ENCODE measurements at places on chromosomes 1 and 21. TPM values are rescaled to one million over a fixed set of nuclear protein-coding genes. Genes with fewer than 3 reads are reported as not detected.
A peak's percentile ranks its signal among the peaks of the same experiment; 100 is the strongest.

DNA sequence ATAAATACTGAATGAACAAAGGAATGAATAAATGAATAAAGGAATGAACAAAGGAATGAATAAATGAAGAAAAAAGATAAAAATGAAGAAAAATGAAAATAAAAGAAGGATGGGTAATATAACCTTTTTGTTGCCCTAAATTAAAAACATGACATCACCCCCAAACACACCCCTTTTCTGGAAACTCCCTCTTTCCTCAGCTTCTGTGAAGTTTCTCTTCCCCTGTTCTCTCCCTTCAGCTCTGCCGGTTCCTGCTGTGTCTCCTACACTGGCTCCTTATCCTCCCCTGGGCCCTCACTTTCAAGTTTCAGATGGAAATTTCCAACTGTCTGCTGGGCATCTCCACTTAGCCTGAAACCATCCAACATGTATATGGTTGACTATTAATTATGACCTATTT is 37.9 kb downstream of the RAB3B start:
- H3K4me1 ChIP-seq: no peaks in the 10 kb centered on the region
- no peak for DNase-seq
- H3K36me3 ChIP-seq: no peaks in the 10 kb centered on the region
- no peak overlapping the region for H3K4me3 ChIP-seq
- H3K27ac ChIP-seq: no peak overlapping the region
- peaks cover 10% of the 10 kb centered on the region for H3K27me3 ChIP-seq

DNA sequence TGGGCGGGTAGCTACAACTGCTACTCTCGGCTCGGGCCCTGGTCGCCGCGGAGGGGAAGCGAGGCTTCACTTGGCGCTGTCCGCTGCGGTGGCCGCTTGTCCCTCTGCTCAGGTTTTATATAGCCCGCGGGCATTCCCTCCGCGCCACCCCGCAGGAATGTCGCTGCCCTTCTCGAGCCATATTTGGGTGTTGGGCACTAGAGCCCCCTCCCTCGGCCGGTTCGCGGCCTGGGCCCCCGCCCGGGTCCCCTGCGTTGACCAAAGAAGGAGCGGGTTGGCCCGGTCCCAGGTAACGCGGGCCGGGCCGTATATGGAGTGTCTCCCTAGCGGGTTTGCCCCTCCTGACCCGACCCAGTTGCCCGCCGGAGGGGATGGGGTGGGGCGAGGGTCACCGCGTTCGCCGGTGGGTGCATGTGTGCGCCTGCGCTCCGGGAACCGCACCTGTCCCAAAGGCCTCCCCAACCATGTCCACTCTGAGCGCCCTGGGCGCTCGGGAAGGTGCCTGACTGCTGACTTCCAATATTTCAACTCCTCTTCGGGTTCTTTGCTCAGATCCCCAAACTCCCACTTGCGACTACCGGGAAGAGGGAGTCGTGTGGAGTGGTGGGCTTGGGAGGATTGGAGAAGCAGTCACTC is at the start of gene ACTA1:
ACTA1 (minus strand) TSS at position 90 of the 636 bp plus-strand sequence. CDS start 979 bp downstream, outside the sequence.
- no peak within 1 kb of the TSS for H3K4me3 ChIP-seq
- H3K27ac ChIP-seq: no peak within 1 kb of the TSS
- peaks cover 26% of the 10 kb centered on the region for H3K4me1 ChIP-seq
- DNase-seq: no peak

GRCh38 chr1:40312238-40313205 is 4.6 kb downstream of the COL9A2 start:
- H3K36me3 ChIP-seq: no peaks in the 10 kb centered on the region
- peaks cover 26% of the 10 kb centered on the region for H3K4me1 ChIP-seq
- DNase-seq: no peak
- H3K27me3 ChIP-seq: peaks cover 20% of the 10 kb centered on the region

DNA sequence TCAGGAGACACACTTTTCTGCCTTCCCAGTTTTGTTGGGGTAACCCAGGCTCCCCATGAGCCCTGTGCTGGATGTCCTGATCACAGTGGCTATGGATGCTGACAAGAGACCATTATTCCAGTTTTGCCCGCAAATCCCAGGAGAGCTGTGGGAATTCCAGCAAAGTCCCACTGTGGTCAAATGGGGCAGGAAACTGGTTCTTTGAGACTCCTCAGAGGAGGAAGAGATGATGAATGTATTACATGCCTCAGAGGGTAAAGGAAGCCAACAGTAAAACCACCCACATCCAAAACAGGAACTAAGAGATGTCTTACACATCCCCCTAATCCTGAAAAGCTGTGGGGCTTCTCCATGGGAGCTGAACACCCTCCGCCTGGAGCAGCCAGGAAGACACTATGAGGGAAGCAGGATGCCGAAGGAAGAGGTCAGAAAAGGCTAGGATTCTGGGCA is 12.8 kb upstream of the MPZL1 start:
- H3K4me1 ChIP-seq: peaks cover 30% of the 10 kb centered on the region
- DNase-seq: no peak
- H3K27me3 ChIP-seq: no peaks in the 10 kb centered on the region
- H3K4me3 ChIP-seq: no peak overlapping the region

- no peak overlapping the region for H3K4me3 ChIP-seq
- H3K4me1 ChIP-seq: no peaks in the 10 kb centered on the region
- DNase-seq: no peak
- H3K27ac ChIP-seq: no peak overlapping the region
These were observed 23.7 kb upstream of the TMCO2 start for GRCh38 chr1:40224040-40224439.

DNA sequence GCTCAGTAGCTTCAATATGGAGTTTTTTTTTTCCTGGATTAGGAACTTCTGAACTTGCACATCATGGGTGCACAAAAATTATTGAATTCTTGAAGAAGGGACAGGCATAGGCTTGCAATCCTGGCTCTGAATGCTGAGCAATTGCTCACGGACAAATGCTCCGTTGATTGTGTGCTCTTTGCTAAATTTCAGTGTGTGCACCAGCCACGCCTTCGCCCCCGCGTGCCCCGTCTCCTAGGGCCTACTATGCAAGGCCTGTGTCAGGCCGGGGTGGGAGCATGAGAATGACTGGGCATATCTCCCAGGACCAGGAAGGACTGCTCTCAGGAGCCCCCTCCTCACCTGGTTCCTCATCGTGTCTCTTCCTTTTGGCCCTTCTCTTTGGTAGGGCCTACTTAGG is 17.4 kb downstream of the IL6R start:
- no peaks in the 10 kb centered on the region for H3K36me3 ChIP-seq
- no peak for DNase-seq
- H3K4me3 ChIP-seq: no peak overlapping the region
- peak overlapping the region; percentile 74 for H3K27ac ChIP-seq
- H3K27me3 ChIP-seq: no peaks in the 10 kb centered on the region

DNA sequence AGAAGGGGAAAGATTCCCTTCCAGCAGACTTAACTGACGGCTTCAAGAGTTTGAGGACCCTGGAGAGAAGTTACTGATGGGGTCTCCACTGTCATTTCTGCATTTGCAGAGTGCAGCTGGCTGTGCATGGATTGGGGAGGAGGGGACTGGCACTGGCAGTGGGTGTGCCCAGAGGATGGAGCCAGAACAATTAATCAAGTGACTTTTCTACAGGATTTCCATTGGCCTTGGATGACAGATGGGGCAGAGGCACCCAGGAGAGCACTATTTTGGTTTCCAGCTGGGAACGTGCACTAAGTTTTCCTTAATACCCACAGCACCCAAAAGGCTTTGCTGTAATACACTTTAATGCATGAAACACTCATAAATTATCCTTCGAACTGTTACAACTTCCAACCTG is 1.3 kb downstream of the NGF start:
- peaks cover 25% of the 10 kb centered on the region for H3K4me1 ChIP-seq
- no peaks in the 10 kb centered on the region for H3K36me3 ChIP-seq
- no peak for DNase-seq
- no peak overlapping the region for H3K27ac ChIP-seq
- H3K4me3 ChIP-seq: peak overlapping the region; percentile 46
- H3K27me3 ChIP-seq: no peaks in the 10 kb centered on the region

DNA sequence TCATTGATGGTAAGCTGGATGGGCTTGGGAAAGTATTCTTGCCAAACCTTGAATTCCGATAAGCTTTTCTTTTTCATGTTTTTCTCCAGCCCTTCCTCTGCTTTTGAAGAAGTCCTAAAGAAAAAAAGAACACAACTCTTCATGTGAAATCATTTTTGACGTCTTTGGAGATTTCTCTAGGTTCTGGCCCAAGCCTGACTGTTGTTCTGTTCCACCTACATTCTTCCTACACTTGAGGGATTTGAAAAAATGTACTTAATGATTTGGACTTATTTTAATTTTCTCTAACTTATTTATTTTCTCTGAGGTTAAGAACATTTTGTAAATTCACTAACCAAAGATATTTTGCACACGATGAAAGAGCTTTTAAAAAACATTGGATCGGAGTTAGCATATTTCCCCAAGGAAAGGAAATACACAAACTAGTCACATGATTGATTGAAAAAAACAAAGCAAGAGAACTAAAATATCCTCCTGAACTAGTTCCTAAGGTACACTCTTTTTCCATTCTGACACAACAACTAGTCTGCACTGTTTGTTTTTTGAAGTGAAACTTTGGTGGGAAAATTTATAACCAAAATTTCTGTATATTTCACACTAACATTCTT is 82.3 kb downstream of the LTN1 start:
- no peaks in the 10 kb centered on the region for H3K27me3 ChIP-seq
- DNase-seq: no peak
- H3K36me3 ChIP-seq: no peaks in the 10 kb centered on the region
- H3K4me1 ChIP-seq: no peaks in the 10 kb centered on the region
- H3K4me3 ChIP-seq: no peak overlapping the region

- H3K4me1 ChIP-seq: no peaks in the 10 kb centered on the region
- H3K27me3 ChIP-seq: no peaks in the 10 kb centered on the region
- H3K27ac ChIP-seq: no peak overlapping the region
These were observed 67.9 kb downstream of the TBX15 start for GRCh38 chr1:118920124-118920717.

- no peaks in the 10 kb centered on the region for H3K27me3 ChIP-seq
- H3K36me3 ChIP-seq: no peaks in the 10 kb centered on the region
- no peak overlapping the region for H3K27ac ChIP-seq
- H3K4me1 ChIP-seq: no peaks in the 10 kb centered on the region
These were observed 63.4 kb upstream of the NEK2 start for GRCh38 chr1:211738691-211739301.

DNA sequence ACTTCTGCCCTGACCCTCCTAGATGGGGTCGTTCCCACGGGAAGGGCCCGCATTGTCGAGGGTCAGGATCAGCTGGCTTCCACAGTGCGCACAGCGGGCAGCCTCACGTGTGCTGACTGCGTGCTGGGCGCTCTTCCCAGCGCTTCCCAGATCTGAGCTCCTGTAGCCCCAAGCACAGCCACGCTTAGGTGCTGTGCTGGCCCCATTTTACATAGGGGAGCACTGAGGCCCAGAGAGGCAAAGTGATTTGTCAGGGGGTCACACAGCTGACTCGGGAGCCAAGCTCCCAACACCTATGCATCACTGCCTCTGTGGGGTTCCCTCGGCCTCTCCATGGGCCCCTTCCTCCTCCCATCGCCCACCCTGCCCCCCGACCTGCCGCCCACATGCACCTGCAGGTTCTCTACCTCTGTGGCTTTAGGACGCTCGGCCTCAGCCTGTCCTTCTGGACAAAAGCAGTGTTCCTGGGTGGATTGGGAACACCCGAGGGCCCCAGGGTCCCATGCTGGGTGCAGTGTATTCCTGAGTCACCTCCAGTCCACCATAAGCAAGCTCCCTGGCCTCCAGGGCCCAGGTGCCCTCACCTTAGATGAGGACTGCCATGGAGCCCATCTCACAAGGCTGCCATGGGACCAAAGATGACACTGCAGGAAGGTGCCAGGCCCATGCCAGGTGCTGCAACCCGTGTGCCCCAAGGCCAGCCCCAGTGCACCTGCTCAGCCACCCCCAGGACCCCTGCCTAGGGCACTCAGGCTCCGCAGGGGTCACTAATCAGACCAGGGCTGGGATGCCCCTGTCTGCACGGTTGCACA is 23.3 kb downstream of the TFF3 start:
- H3K27ac ChIP-seq: peak overlapping the region; percentile 11
- H3K36me3 ChIP-seq: no peaks in the 10 kb centered on the region
- no peaks in the 10 kb centered on the region for H3K27me3 ChIP-seq
- no peaks in the 10 kb centered on the region for H3K4me1 ChIP-seq

GRCh38 chr1:150922519-150922975 is 3.6 kb upstream of the SETDB1 start:
- no peaks in the 10 kb centered on the region for H3K36me3 ChIP-seq
- H3K4me1 ChIP-seq: peaks cover 3% of the 10 kb centered on the region
- DNase-seq: peak; percentile 87

DNA sequence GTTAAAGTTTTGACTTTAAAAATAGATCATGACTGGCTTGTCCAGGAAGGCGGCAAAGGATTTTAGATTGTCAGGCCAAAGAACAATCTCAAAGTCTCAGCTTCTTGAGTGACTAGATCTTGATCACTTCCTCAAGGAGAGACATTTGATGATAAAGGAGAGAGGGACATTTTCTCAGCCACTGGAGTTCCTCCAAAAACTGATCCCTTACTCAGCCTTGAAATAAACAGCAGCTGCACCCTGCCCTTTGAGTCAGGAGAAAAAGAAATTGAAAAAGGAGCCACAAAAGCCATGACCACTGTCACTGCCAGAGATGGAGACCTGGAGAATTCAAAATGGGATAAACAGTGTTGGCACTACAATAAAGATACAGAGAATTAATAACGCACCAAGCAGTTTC is 288.4 kb upstream of the PRMT6 start:
- no peaks in the 10 kb centered on the region for H3K4me1 ChIP-seq
- H3K36me3 ChIP-seq: no peaks in the 10 kb centered on the region
- H3K27ac ChIP-seq: peak overlapping the region; percentile 39
- no peak for DNase-seq
- H3K4me3 ChIP-seq: no peak overlapping the region
- H3K27me3 ChIP-seq: no peaks in the 10 kb centered on the region

- peaks cover 3% of the 10 kb centered on the region for H3K4me1 ChIP-seq
- peak overlapping the region; percentile 87 for H3K27ac ChIP-seq
- no peaks in the 10 kb centered on the region for H3K27me3 ChIP-seq
- H3K36me3 ChIP-seq: no peaks in the 10 kb centered on the region
- H3K4me3 ChIP-seq: peak overlapping the region; percentile 65
These were observed 807 bp downstream of the CEP85 start for GRCh38 chr1:26234644-26235370.

GRCh38 chr21:27082431-27083010 is 115.6 kb upstream of the ADAMTS5 start:
- DNase-seq: no peak
- H3K4me3 ChIP-seq: no peak overlapping the region
- no peaks in the 10 kb centered on the region for H3K27me3 ChIP-seq

GRCh38 chr1:207519505-207520399 is 23.8 kb downstream of the CR1 start:
- H3K27ac ChIP-seq: no peak overlapping the region
- H3K4me3 ChIP-seq: no peak overlapping the region
- H3K4me1 ChIP-seq: no peaks in the 10 kb centered on the region
- no peak for DNase-seq
- H3K27me3 ChIP-seq: no peaks in the 10 kb centered on the region
- no peaks in the 10 kb centered on the region for H3K36me3 ChIP-seq

- no peak for DNase-seq
- no peaks in the 10 kb centered on the region for H3K4me1 ChIP-seq
- no peaks in the 10 kb centered on the region for H3K27me3 ChIP-seq
- no peak overlapping the region for H3K27ac ChIP-seq
These were observed 19.4 kb upstream of the USP1 start for GRCh38 chr1:62417351-62417999.

GRCh38 chr1:236989290-236990051 is 14.8 kb downstream of the MT1HL1 start:
- no peaks in the 10 kb centered on the region for H3K27me3 ChIP-seq
- no peak overlapping the region for H3K27ac ChIP-seq
- no peaks in the 10 kb centered on the region for H3K36me3 ChIP-seq
- no peaks in the 10 kb centered on the region for H3K4me1 ChIP-seq

F13B gene
- total RNA-seq: not detected

SLC44A3 gene
- 3.3 TPM for total RNA-seq

CFHR1 gene
- total RNA-seq: not detected

NPHS2 gene
- total RNA-seq: not detected

TRNP1 gene
- 15.0 TPM for total RNA-seq

FAAH gene
- 135 TPM for total RNA-seq

TCHHL1 gene
- not detected for total RNA-seq

MR1 gene
- total RNA-seq: 10.8 TPM

MAP10 gene
- 2.5 TPM for total RNA-seq

UBL4B gene
- total RNA-seq: not detected

GRHL3 gene
- not detected for total RNA-seq
